ENCODE measurements at places on chromosomes 3 and 15.

DNA sequence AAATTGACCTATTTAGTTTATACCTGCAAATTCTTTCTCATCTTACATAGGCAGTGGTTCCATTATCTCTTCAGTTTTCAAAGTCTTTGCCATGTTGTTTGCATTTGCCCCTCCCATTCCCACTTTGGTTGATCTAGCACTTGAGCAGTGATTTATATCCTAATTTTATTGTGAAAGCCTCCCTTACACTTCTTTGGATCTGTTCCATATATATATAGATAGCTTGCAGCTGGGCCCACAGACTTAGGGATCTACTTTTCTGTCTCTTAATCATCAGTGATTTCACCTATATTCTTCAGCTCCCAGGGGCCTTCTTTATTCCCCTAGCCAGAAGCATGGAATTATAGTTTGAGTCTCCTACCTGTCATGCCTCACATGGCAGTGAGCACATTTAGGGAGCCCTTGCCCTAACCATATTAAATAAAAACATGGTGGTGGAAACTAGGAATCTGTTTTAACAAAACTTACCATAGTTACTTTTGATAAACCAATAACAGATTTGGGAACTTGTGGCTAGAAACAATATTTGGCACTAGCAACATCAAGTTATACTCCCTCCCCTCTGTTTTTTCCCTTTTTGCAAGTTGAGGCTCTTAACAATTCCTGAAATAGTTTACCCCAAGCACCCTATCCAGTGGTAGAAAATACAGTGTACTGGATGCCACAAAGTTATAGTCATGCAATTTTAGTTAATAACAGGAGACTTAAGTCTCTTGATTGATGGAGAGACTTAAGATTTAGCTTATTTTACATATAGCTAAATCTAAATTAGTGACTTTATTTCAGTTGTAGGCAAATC is 41.7 kb downstream of the ARIH1 start:
- no peak for DNase-seq

GRCh38 chr3:167978071-167978470 is 117.7 kb downstream of the GOLIM4 start:
- DNase-seq: no peak

DNA sequence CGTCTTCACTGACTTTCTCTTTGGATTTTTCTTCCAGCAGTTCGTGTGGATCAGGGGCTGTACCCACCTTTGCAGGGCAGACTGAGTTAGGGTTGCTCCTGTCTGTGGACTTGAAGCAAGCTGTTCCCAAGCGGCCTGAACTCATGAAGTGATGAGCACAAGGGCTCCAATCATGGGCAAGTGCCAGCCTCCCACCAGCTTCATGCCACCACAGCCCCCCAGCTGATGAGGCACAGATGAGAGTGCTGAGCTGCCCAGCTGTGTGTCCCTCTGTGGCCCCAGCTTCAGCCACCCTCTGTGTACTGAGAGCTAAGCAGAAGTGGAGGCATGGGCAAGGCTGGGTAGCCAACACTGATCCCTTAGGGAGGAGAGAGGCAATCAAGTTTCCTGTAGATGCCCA is 3.3 kb upstream of the PLCB2 start:
- no peak for DNase-seq

DNA sequence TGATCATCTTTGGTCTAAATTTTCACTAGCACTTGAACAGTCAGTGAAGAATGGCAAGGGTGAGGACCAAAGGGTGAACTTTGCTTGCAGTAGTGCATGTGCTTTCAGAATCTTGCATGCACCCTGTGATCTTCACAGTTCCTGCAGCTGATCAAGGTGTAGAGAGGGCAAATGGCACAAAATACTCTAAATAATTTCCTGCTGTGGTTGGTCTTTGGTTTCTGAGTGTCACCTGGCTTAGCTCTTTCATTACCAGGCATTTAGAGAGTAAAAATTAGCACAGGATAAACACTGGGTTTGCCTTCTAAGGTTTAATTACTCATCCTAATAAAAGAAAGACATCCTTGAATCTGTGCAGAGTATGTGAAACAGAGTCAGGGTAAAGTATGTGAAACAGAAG is 11.4 kb downstream of the TIPARP start:
- DNase-seq: peak; percentile 4

DNA sequence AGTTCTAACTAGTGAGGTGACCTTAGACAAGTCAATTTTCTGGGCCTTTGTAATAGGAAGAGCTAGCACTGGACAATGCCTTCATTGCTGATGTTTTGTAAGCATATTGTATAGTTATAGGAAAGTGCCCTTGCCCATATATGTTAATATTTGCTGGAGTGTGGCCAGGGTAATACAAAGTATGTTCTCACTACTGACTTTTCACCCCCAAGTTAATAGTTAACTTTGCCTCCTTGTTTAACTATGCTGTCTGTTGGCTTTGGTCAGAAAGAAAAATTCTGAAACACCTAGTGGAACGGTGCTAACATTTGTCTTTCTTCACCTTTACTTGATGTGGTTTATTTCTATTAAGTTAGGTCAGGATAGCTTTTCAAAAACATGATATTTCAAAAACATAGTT is 287.4 kb upstream of the CTNNB1 start:
- no peak for DNase-seq

- DNase-seq: no peak
Measured at GRCh38 chr3:22141769-22142168, 390.8 kb upstream of the ZNF385D start.

GRCh38 chr3:195077611-195078540 is 193.1 kb downstream of the XXYLT1 start:
- DNase-seq: no peak
